Endothelial cell (in vitro differentiated cells): ENCODE measurements at places on chromosomes 3 and 15.

DNA sequence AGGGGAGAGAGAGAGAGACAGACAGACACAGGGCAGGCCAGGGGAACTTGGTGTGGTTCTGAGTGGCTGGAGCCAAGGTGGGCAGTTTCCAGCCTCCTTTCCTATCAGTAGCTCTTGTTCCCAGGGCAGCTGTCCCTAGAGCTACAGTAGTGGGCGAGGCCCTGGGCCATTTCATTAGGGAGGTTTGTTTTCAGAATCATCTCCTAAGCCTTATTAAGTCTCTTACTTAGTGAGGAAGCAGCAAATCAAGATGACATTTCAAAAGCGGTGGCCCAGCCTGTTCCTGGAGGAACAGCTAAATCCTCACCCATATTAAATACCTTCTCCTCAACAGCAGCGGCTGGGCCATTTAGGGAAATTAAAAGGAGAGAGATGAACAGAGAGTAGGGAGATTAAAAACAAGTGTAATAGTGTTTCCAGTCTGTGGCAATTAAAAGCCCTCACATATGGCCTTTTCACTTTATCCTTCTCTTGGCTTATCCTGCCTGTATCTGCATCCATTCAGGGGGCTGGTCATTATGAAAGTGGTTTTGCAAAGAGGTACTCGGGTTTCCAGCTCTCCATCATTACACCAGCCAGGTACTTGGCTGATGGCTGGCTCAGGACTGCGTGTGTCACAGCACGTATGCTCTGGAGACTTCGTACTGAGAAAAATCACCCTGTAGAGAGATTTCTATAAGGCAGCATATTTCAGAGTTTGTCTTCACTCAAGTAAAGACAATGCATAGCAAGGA lies 91.9 kb upstream of the PRR23C start:
- no peak for DNase-seq

- DNase-seq: no peak
Observed at GRCh38 chr15:80317389-80318182, 65.6 kb upstream of the CTXND1 start.

DNA sequence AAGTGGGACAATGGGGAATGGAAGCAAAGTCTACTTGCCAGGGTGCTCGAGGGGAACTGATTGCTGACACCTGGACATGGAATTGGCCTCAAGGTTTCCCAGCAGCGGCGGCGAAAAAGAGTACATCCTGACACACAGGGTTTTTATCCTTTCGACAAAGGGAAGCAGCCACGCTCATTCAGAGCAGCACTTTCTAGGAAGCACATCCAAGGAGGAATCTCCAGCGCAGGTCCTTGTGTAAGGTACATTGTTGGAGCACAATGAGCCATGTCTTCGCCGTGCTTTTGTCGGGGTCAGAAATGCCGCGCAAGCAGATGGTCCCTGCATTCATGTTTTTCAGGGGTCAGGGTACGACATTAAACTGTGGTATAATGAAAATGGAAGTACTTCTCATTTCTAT lies 16.8 kb downstream of the CACNA1D start:
- no peak for DNase-seq

DNA sequence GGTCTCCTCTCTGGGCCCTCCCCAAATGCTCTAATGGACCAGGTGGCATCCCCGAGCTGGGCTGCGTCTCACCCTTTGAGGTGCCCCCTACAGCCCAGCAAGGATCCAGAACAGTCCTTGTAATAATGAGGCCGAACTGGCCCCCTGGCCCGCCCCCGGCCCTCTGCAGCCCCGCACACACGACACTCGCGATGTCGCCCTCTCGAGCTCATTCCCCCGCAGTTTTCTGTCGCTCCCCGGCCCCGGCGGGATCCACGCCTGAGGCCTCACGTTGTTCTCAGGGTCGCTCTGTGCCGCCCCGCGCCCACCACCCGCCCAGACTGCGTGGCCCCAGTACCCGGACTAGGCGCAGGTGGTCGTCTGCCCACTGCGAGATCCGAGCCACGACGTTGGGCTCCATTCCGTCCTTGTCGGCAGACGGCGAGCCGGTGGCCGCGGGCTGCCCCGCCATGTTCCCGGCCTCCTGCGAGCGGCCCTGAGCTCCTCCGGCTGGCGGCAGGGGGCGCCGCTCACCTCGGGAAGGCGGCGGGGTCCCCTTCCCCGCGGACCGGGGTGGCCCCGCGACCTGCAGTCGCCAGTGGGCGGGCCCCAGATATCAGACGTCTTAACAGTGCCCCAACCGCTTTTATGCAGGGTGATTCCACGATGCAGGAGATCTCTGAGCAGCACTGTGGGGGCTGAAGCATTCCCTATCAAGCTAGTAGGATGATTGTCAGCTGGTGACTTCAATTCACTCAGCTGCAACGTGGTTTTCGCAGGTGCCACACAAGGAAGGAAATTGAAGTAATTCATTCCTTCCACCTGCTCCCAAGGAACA lies at the start of gene C3orf33:
TSS of gene C3orf33 (minus strand) at position 477 of the 817 bp plus-strand sequence. CDS start at position 451, 26 bp downstream.
- peak; percentile 78 for DNase-seq

DNA sequence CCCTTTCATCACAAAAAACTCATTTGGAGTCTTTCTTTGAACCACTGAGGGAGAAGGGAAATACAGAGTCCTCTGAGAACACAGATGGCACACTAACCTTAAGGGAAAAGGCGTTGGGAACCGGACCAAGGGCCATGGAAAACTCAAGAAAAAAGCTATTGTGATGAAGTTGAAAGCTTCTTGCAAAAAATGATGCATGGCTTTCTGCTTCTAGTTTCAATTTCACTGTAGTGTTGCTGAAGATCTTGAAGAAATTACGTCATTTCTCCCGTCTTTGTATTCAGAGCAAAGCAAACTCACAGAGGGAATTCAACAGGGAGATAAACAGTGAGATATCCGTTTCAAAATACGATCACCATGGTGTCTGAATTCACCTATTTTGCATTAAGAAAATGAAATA lies 642.3 kb upstream of the ADAMTS9 start:
- no peak for DNase-seq

GRCh38 chr15:67050062-67050461 lies 15.3 kb upstream of the SMAD3 start:
- no peak for DNase-seq

DNA sequence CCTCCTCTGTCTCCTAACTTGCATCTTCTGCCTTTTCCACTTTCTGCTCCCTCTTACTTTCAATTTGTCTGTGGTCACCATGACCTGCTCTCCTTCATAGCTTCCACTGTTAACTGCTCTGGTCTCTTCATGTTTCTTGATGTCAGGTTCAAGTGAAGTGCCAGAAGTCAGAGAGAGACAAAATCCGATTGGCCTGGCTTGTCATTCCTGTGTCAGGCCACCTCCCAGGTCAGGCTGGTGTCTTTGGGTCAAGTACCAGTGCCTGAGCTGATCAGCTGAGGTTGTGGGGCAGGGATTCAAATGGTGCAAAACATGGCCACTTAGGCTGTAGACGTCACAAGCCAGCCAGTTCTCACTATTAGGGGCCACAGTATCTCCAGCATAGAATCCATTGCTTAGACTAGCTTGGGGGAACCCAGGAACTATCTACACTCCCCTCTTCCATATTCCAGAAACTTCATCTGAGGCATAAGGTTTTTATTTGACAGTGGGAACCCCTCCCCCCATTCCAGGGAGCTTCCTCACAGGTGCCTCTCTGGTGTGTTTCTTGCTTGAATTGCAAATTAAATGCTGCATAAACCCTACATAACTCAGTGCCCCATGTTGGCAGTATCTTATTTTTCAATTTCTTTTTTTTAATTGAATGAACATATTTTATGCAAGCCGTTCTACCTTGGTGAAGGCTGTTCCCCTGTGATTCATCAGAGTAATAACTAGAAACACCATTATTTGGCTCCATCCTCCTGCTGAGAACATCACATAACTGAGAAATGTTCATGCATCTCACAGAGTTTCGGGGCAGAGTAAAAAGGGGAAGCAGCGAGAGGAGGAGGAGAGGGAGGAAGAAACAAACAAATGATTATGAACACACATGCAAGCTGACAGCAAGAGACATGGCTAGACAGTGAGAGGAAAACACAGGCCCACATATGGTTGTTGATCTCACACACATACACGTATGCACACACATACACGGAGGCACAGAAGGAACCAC lies 175.8 kb downstream of the TLE3 start:
- DNase-seq: no peak

DNA sequence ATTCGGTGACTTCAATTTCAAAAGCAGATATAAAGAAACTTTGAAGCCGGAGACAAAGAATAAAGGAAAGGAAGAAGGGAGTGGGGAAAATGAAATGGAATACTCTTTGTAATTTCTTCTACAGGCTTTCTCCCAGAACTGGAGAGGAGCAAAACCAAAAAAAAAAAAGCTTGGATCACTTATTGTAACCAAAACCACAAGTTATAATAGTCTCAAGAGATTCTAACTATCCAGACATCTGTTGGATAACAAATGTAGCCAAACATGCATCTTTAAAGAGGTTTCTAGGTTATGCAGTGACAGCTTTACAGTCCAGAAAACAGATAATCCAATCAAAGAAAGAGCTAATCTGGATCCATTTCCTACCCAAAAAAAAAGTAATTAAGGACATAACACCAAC lies 36.2 kb downstream of the VGLL3 start:
- DNase-seq: no peak

DNA sequence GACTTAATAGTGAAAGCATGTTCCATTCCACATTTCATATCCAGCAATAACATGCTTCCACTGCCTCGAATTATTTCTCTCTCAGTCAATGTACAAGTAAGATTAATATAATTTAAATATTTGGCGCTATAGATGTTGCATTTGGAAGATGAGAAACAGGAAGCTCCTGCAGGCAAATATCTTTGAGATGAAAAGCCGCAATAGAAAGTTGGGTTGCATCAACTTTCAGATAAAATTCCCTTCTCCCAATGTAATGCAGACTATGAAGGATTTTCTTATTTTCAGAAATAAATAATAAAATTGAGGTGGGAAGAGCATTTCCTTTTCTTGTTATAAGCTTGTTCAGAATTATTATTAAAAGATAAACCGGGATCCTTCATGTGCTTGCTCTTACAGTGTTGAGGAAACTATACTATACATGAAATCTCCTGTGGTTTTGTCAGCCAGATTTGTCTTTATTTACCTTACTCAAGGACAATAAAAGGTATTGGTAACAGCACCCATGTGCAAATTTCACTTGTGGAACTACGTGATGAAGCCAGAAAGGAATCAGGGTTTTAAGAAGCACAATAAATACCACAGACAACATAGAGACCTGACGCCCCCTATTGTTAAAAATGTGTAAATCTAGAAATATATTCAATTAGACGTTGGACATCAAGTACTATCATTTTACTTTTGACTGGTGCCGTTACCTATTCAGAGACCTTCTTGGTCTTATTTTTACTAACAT lies 307.0 kb downstream of the ARPP21 start:
- DNase-seq: no peak

- no peak for DNase-seq
Observed at GRCh38 chr3:67458408-67458807, 196.0 kb downstream of the SUCLG2 start.

- DNase-seq: no peak
Observed at GRCh38 chr3:189309400-189309975, 137.7 kb downstream of the TPRG1 start.

DNA sequence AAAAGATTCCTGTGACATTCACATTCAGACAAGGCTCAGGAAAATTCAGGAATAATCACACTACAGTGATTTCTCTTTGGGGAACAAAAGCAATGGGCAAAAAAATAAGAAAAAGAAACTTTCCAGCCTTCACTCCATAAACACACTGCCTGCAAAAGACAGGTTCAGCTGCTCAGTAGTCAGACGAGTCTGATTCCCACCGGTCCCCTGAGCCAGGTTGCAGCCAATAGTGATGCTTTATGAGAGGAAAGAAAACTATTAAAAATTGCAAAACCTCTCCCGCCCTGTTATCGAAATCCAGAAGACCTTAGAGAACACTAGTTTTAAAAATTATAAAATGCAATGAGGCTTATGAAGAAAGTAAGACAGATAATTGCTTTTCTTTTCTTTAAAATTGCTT lies 8.5 kb downstream of the PLCH1 start:
- no peak for DNase-seq

DNA sequence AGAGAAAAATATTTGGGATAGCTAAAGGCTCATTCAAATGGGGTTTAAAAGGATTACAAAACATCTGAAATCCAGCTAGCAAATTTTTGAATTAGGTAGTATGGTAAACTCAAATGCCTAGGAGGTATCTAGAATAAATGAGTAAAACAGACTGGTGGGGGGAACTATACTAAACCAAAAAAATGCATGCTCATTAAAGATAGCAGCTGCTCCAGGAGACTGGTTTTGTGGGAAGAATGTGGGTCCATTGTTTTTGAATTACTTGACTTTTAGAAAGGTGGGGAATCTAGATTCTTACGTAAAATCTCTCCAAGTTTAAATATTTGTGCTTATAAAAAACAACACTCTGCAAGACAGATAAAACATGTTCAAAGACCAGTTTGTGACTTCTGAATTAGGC lies 73.8 kb downstream of the LEKR1 start:
- no peak for DNase-seq

DNA sequence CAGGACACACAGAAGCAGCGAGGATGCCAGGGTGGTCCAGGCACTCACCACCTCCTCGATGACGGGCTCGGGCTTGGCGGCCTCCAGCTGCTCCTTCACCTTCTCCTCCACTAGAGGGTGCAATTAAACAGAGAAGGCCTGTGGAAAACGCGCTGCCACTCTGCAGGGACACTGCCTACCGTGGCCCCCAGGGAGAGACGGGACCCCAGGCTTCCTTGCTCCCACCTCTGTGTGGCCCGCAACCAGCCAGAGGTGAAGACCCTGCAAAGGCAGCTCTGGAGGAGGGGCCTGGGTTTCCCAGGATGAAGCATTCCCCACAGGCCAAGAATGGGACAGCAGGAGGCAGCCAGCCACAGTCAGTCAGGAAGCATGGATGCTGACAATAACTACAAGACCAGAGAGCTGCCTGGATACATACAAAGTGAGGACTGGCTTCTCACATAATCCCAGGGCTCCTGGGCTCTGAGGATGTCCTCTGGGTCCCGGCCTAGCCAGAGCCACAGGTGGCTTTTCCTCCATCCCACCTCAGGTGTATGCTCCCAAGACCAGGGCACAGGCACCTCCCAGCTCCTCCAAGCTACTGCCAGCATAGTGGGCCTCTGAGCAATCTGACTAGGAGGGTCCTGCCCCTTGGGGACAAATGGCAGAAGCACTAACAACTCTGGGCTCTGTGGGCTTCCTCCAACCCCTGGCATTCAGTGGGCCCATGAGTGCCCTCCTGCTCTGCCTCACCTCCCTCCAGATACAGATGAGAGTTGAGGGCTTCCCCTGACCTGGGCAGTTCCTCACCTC lies 46.2 kb downstream of the PTH1R start:
- peak; percentile 57 for DNase-seq

- DNase-seq: no peak
Observed at GRCh38 chr15:64877435-64877834, 34.3 kb upstream of the ANKDD1A start.

- DNase-seq: no peak
Observed at GRCh38 chr3:126207166-126207565, 26.8 kb upstream of the ALDH1L1 start.

DNA sequence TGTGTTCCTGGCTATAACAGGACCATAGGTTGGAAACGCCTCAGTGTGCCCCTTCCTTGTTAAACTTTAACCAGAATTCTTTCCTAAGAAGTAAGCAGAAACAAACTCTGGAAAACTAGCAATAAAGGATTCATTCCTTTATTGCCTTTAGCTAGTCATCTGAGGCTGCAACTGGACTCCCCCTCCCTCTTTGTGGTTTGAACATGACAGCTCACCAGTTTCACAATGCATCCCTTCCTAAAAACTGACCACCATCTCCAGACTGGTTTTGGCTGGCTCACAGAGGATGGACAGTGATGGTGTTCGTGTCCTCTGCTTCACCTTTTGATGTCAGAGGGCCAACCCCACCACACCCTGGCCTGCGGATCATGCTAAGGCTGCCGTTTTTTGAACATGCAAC lies 27.9 kb upstream of the TGFBR2 start:
- DNase-seq: no peak

- no peak for DNase-seq
Observed at GRCh38 chr3:140187028-140187427, 252.0 kb downstream of the CLSTN2 start.
